ENCODE measurements at places on chromosomes 3 and 15.

DNA sequence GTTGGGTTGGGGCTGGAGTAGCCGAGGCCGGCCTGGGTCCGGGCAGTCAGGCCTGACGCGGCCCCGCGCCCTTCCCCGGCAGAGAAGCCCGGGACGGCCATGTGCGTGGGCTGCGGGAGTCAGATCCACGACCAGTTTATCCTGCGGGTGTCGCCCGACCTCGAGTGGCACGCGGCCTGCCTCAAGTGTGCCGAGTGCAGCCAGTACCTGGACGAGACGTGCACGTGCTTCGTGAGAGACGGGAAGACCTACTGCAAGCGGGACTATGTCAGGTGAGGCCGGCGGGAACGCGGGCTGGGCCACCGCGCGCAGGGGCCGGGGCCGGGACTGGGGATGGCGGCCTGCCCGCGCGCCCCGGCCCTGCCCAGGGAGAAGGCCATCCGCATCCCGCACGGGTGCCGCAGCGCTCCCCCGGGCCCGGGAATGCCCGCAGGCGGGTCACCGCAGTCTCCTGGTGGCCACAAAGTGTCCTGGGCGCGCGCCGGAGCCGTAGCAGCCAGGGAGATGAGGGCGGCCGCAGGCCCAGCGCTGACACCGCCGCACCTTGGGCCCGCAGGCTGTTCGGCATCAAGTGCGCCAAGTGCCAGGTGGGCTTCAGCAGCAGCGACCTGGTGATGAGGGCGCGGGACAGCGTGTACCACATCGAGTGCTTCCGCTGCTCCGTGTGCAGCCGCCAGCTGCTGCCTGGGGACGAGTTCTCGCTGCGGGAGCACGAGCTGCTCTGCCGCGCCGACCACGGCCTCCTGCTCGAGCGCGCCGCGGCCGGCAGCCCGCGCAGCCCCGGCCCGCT, 1.3 kb downstream of the ISL2 start:
- DNase-seq: no peak

- no peak for DNase-seq
These were observed 102.0 kb upstream of the PRICKLE2 start for GRCh38 chr3:64327100-64327804.

DNA sequence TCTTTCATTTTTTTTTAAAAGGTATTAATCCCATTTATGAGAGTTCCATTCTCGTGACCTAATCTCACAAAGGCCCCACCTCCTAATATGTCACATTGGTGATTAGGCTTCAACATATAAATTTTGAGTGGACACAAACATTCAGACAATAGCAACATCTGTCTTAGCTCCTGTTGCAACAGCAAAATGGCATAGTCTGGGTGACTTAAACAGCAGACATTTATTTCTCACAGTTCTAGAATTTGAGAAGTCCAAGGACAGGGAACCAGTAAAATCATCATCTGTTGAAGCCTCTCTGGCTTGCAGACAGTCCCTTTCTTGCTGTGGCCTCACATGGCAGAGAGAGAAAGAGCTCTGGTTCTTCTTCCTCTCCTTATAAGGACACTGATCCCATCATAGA, 3.2 kb upstream of the PLSCR2 start:
- DNase-seq: no peak

DNA sequence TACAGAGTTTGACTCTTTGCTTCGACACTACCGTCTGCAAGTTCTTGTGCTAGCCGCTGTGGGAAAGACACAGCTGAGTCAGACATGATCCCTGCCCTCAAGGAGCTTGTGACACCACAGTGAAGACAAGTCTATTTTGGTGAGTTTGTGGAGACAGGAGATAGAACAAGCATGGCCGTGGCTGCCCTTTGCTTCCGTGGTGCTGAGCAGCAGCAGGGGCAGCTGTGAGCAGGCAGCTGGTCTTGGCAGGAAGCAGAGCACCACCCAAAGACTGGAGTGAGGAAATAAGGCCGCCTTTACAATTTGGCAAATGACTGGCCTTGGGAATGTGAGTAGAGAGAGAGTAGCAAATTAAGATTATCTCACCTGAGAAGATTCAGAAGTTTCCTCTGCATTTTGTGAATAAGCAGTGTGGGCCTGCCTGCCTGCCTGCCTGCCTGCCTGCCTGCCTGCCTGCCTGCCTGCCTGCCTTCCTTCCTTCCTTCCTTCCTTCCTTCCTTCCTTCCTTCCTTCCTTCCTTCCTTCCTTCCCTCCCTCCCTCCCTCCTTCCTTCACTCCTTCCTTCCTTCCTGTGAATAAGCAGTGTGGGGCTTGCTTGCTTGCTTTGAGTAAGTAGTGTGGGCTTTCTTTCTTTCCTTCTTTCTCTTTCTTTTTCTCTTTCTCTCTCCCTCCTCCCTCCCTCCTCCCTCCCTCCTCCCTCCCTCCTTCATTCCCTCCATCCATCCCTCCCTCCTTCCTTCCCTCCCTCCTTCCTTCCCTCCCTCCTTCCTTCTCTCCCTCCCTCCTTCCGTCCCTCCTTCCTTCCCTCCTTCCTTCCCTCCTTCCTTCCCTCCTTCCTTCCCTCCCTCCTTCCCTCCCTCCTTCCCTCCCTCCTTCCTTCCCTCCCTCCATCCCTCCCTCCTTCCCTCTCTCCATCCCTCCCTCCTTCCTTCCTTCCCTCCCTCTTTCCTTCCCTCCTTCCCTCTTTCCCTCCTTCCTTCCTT, 1.6 kb upstream of the GCNT3 start:
- DNase-seq: no peak

- DNase-seq: no peak
These were observed 313.6 kb downstream of the FOXP1 start for GRCh38 chr3:71269906-71270305.

DNA sequence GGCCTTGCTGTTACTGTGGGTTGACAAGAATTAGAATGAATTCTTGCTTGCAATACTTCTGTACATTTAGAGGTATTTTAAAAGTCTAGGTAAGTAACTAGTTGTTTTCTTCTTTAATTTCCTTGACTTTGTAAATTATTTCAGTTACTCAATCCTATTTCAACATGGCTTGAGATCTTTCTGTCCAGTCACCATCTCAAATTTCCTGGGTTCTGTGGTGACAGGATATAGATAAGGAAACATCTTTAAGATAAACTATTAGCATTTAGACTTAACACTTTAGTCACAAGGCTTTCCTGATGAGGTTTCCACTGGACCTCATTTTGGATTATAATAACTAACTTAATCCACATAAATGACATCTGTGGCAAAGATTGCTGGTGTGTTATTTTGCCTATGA, 195.9 kb upstream of the DPH6 start:
- no peak for DNase-seq

- no peak for DNase-seq
These were observed 9.6 kb downstream of the C3orf18 start for GRCh38 chr3:50557915-50558314.

- no peak for DNase-seq
These were observed 9.2 kb downstream of the ASB14 start for GRCh38 chr3:57283334-57283733.

GRCh38 chr15:75945953-75946352, 42.3 kb downstream of the FBXO22 start:
- DNase-seq: no peak

- DNase-seq: no peak
These were observed 175.0 kb downstream of the UBE2E2 start for GRCh38 chr3:23377928-23378672.

DNA sequence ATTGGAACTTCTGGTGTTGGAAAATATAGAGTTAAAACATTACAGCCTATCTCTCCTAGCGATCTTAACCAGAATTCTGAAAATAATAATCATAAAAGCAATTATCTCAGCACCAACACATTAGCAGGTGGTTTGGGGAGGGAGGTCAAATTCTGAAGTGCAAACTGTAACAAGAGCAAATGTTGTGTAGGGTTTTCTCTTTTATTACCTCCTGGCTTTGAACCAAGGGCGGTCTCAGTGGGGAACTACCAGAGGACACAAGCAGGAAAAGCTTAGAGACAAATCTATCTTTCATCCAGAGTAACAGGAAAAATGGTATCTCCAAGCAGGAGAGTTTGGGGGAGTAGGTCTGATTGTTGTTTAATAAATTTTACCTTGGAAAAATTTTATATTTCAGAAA, 5.5 kb upstream of the ARRDC4 start:
- DNase-seq: no peak

GRCh38 chr3:78506061-78506460, 1261.7 kb downstream of the ROBO1 start:
- DNase-seq: no peak

- DNase-seq: no peak
These were observed 190.9 kb upstream of the CFAP20DC start for GRCh38 chr3:59240666-59241255.

- no peak for DNase-seq
These were observed 441.5 kb upstream of the RARB start for GRCh38 chr3:24986612-24987011.

DNA sequence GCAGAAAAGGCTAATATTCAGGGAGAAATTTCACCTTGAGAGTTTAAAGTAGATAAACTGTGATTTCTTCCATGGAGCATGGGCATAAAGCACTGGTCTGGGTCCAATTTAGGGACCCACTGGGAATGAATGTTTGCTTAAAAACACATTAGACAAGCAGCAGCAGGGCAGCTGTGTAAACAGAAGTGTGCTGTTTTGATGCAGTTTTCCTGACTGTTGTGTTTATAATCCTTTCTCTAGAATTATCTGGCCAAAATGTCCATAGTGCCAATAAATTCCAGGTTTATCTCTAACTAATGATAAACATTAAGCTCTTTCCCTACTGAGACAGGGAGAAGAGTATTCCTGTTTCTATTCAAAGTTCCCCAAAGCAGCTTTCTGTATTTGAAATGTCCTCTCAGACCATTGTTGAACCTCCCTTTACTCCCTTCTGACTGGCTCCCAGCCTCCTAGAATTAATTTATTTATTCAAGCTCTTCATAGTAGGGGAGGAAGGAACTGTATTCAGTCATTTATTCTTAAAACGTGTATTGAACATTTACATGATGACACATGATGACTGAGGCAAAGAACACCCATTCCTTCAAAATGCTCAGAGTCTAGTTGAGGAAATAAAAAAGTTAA, 7.0 kb upstream of the TM4SF18 start:
- no peak for DNase-seq

- no peak for DNase-seq
These were observed at the start of gene TNNC1 for GRCh38 chr3:52453496-52454249. Gene TNNC1, minus strand, starts transcription at chr3:52454041. Its CDS starts 26 bp downstream, at chr3:52454015.

GRCh38 chr15:88800026-88800425, 3.2 kb upstream of the ACAN start:
- no peak for DNase-seq

DNA sequence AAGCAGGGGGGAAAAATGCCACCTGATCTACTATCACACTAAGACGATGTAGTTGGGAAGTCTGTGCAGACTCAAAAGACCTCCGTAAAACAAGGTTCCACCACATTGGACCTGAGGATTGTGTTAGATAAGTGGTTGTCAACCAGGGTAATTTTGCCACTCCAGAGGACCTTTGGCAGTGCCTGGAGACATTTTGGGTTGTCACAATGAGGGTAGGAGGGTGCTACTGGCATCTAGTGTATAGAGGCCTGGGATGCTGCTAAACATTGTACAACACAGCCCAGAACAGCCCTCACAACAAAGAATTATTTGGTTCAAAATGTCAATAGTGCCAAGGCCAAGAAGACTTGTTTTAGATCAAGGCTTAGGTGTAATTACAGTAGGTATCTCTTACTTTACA, 14.6 kb upstream of the ZBED2 start:
- DNase-seq: no peak

DNA sequence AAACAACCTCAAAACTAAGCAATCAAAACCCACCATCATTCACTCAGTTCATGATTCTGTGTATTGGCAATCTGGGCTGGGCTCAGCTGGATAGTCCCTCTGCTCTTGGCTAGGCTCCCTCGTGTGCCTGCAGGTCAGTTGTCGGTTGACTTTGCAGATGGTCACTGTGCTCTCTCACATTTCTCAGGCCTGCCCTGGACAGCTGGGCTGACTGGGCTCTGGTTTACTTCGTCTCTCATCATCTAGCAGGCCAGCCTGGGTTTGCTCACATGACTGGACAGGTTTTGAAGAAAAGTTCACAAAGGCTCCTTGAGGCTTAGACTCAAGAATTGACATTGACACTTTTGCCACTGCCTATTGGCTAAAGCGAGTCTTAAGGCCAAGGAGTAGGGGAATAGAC, 105.0 kb upstream of the CTNNB1 start:
- no peak for DNase-seq

DNA sequence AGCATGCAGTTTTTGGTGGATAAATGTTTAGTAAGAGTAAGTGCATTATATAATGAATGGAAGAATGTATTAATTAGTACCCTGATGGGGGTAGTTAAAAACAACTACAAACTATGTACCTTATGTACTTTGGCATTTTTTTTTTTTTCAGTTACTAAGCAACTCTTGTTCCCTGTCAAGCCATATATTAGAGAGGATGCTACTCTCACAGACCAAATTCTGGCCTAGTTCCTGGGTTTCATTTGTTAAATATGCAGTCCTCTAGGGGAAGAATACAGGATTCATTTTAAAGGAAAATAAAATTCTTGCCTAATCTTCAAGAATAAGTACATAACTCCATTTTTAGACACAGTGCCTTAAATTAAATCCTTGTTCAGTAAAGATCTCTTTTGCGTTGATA, 16.9 kb downstream of the FAM98B start:
- DNase-seq: no peak

DNA sequence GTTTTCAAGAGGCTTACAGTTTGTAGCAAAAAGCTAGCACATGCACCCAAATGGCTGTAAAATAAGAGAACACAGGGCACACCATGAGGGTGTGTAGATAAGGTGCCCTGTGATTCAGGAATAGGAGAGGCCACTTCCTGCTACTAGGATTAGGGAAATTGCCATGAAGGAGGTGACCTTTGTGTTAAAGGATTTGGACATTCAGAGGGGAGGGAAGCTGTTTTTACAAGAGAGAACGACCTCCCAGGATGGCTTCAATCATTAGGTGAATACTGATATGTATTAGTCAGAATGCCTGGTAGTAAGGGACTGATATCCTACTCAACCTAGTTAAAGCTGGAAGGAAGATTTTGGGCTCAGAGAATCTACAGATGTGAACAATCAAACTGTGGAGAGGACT, 35.7 kb upstream of the ABHD17C start:
- DNase-seq: no peak

GRCh38 chr3:177781686-177782161, 584.4 kb upstream of the TBL1XR1 start:
- DNase-seq: peak; percentile 76

DNA sequence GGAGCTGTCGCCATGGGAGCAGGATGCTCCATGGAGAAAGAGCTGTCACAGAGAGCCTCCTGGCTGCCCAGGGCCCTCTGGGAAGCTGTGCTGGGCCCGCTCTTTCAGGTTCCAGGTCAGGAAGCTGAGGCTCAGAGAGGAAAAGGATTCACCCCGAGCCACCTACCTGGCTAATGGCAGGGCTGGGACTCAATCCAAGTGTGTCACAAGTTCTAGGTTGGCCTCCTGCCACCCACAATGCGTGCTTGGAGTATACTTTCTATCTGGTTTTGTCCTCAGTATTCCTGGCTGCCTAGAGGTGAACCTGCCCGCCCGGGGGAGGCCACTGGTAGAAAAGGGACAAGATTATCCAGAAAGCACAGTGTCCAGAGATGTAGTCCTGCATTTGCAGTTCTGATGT, 23.6 kb downstream of the FAH start:
- DNase-seq: no peak

Data from eye (tissue), 1 donor.